ENCODE measurements at places on chromosomes 1 and 21.

DNA sequence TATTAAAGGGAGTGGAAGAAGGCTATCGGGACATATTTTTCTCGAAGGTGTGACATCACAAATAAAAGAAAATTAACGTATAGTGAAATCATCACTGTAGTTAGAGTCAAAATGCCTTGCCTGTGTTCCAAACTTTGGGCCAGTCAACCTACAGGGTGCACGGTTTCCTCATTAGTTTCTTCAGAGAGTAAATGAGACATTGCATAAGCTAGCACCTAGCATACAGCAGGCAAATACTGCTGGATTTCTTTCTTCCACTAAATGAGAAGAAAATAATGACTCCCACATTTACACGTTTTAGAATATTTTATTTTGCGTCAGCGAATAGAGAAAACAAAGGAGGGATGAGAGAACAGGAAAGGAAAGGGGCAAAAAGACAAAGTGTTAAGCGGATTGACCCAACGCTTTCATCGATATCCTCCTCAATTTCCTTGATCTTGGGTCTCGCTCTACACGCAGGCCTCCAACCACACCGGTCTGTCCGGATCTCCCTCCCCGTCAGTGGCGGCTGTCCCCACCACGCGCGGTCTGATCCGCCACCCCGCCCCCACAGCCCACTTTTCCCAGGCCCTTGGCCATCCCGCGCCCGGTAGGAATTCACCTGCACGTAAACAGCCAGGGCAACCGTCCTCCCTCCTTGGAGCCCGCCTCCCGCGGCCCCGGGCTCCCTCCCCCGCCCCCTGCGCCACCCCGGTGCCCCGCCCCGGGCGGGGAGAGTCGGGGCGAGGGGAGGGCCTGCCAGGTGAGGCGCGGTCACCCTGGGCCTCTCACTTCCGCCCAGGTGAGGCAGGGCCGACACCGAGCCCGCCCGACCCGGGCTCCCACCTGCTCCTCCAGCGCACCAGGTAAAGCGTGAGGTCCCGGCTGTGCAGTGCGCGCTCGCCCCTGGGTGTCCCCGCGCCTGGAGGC is at the start of gene PATJ:
Gene PATJ, plus strand, starts transcription at position 770 of the 909 bp plus-strand sequence. CDS start 20,413 bp downstream, outside the sequence.
- peak; percentile 58 for DNase-seq

GRCh38 chr1:111366256-111366655 is 61.3 kb downstream of the OVGP1 start:
- DNase-seq: no peak

- DNase-seq: peak; percentile 54
Measured at GRCh38 chr1:228166170-228166936, 749 bp downstream of the IBA57 start.

GRCh38 chr1:65527190-65527589 is 106.7 kb downstream of the LEPR start:
- no peak for DNase-seq

- no peak for DNase-seq
Measured at GRCh38 chr1:96362623-96363022, 359.0 kb upstream of the PTBP2 start.

GRCh38 chr21:42468491-42469131 is 27.4 kb downstream of the RSPH1 start:
- no peak for DNase-seq

DNA sequence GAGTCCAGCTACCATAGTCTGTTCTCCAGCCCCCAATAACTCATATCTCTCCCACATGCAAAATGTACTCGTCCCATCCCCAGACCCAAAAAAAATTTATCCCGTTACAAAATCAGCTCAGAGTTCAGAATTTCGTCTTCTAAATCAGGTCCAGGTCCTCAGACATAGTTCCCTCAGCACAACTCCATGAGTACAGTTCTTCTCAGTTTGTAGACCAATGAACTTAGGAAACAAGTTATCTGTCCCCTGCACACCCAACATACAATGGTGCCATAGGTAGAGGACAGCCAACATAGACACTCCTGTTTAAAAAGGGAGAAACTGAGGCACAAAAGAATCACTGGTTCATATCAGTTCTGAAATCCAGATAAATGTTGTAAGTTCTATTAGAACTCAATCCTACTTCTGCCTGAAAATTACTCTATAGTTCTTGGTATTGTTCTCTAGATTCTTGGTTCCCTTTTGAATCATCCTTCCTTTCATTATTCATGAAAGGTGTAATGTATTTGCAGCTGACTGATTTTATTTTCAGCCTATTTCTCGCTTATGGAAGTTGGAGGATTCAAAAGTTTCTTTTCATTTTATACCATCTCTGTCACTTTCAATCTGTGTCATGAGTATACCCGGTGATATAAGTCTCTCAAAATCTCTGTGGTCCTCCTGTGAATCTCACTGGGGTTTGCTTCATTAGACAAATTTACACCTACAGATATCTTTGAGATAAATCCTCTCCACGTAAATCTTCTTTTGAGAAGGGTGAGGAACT is 75.8 kb upstream of the TSPAN2 start:
- no peak for DNase-seq

GRCh38 chr1:57423135-57423655 is 665 bp downstream of the DAB1 start:
- DNase-seq: no peak

DNA sequence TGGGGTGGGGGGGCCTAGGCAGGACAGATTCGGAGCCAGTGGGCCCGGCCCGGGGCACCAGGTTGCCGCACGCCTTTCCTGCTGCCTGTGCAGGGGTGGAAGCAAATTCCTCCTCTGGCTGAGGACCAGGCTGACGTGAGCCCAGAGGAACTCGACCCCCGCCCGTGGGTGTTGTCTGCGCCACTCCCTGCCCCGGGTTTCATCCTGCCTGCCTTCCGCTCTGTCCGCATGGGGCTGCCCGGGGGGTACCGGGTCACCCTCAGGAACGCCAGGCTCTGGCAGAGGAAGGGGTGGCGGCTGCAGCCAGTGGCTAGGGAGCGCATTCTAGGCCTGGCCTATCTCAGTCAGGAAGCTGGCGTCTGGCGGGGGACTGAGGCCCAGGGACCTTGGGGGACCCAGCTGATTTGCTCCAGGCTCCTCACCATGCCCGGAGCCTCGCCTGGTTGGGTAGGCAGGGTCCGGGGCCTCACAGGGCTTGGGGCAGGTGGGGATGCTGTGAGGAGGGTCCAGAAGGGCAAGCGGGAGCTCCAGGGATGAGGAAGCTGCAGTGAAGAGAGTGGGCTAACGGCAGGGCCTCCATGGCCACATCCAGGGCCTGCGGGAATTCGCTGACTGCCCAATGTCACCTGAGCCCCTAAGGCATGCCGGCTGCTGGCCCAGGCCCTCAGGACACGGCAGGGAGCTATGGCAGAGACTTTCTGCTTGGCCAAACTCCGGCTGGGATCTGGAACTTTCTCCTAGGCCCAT is 2.4 kb upstream of the IBA57 start:
- no peak for DNase-seq

DNA sequence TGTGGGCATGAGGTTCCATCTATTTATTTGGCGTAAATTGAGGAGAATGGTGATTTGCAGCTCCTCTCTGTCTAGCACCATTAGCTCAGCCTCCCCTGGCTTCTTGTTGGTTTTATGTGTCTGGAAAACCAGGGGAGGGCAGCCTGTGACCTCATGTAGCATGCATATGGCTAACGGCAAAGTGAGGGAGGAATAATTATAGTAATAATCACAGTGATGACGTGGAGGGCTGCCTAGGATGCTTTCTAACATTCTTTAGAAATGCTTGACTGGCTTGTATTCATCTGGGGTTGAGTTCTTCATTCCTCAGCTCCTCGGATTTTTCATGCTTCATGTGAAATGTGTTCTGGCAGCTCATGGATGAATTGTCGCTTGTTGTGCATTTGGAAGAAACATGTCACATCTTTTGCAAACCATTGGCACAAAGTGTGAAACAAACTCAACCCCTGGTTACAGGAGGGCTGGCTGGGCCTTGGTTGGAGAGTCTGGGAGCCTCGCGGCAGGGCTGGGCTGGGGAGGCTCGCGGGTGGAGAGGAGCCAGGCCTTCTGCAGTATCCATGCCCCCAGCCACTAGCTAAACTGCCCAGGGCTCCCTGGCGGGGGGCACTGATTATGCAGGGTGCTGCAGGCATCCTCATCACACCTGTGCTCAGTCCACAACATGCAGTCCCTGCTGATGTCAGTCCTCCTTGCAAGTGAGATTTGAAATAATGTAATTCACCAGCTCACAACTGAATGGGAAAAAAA is 149.6 kb downstream of the DISC1 start:
- DNase-seq: no peak

All from T-helper 1 cell (primary cell).